Left lung (tissue), 14 donors: ENCODE measurements at places on chromosomes 4 and X. TPM values are rescaled to one million over a fixed set of nuclear protein-coding genes. Genes with fewer than 3 reads are reported as not detected.

The AR gene
- 10.5 TPM for polyA plus RNA-seq

DNA sequence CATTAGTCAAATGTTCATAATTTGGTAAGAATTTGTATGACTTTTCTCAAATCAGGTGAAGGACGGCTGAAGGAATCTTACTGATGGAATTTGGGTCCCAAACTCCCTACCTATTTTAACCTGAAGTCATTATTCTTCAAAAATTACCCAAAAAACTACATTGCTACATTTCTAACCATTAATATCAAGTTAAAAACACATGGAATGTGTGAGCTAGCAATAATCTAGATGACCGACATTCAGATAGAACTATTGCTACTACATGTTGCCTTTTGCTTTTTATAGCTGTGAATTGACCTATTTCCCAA, 25.3 kb upstream of the WWC2 start:
- DNase-seq: no peak

- no peak for DNase-seq
These were observed 4.9 kb downstream of the CXCL6 start for GRCh38 chr4:73841243-73841925.

DNA sequence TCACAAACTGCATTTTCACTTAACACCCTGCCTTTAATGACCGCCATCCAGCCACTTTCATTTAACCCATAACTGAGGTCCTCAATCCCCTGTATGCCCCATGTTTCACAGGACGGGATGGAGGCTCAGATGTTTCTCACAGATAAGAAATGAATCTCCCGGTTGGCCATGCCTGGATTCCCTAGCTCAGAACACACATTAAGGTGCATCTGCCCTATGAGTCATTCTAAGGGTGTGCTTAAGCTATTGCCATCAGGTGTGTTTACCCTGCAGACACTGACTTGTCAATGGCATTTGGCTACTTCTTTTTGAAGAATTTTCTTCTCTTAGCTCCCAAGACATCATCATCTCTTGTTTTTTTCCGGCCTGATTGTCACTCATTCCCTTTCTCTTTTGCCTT, 222.6 kb upstream of the SMIM31 start:
- no peak for DNase-seq

DNA sequence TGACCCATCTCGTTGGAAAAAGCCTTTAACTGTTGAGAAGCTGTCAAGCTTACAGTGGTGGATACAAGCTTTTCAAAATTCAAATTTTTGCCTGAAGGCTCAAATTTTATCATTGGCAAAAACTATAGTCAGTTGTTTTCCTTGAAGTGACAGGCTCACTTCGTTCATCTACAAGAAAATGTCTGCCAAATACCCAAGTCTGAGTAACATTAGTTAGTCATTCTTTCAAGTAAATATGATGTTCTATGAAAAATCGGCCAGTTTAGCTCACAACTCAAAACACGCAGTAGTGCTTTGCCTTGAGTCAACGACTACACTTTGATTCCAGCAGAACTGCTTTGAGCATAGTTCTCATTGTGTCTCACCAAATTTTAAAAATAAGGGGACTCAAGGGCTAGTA, 170.3 kb upstream of the MAMLD1 start:
- no peak for DNase-seq

GRCh38 chr4:140180577-140180976, 26.6 kb upstream of the MAML3 start:
- no peak for DNase-seq

- DNase-seq: no peak
These were observed 24.4 kb upstream of the SLC25A43 start for GRCh38 chrX:119374736-119375135.

DNA sequence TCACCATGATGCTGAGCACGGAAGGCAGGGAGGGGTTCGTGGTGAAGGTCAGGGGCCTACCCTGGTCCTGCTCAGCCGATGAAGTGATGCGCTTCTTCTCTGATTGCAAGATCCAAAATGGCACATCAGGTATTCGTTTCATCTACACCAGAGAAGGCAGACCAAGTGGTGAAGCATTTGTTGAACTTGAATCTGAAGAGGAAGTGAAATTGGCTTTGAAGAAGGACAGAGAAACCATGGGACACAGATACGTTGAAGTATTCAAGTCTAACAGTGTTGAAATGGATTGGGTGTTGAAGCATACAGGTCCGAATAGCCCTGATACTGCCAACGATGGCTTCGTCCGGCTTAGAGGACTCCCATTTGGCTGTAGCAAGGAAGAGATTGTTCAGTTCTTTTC, 4.0 kb downstream of the HNRNPH2 start:
- DNase-seq: no peak
